ENCODE measurements at places on chromosomes 12 and 14.

GRCh38 chr12:113019025-113019424, 37.5 kb upstream of the DTX1 start:
- DNase-seq: no peak

DNA sequence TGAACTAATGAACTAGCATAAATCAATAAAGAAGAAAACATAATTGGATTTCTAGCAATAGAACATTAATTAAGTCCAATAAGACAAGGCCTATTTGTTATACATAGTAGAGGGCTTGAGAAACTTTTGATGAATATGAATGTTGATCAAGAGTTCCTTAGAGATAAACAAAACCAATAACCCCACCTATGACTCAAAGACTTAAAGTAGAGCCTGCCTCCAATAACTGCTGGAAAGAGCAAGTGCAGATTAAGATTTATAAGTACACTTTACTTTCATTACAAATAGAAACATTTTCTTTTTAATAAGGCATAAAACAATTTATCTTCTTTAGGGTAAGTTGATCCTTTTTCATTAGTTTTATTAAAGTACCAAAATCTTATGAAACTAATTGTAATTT, 185.7 kb downstream of the SRGAP1 start:
- no peak for DNase-seq

DNA sequence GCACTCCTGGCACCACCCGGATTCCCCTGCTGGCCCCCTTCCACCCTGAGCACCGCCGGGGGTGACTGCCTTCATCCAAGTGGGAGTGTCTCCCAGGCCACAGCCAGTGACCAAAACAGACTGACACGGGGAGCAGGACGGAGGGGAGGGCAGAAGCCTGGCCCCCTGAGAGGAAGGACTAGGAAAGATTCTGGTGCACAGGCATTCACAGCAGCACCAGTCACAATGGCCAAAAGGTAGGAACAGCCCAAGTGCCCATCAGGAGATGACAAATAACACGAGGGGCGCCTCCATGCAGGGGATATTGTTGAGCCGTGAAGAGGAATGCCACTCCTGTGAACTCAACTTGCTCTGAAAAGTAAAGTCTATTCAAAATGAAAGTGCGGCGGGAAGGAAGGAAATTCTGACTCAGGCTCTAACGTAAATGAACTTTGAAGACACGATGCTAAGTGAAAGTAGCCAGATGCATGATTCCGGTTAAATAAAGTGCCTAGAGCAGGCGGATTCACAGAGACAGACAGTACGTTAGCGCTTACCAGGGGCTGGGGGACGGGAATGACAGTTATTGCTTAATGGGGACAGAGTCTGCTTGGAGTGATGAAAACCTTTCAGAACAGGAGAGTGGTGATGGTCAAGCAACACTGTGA, 146.1 kb upstream of the NCOR2 start:
- no peak for DNase-seq

DNA sequence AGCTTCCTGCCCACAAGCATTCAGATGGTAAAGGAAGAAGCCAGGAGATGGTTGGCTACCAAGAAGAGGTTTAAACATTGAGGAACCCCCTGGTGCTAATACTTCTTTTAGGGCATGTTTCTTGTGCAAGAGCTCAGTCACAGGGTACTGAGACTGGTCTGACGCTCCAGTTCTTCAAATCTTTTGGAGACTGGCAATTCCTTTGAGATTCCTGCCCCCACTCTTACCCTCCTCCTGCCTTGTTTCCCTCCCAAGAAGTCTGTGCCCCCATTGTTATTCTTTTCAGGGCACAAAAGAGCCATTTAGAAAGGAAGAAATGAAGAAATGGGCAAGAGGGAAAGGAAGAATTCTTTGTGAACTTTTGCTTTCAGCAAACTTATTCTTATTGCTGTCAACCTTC, 11.8 kb downstream of the A2ML1 start:
- no peak for DNase-seq

DNA sequence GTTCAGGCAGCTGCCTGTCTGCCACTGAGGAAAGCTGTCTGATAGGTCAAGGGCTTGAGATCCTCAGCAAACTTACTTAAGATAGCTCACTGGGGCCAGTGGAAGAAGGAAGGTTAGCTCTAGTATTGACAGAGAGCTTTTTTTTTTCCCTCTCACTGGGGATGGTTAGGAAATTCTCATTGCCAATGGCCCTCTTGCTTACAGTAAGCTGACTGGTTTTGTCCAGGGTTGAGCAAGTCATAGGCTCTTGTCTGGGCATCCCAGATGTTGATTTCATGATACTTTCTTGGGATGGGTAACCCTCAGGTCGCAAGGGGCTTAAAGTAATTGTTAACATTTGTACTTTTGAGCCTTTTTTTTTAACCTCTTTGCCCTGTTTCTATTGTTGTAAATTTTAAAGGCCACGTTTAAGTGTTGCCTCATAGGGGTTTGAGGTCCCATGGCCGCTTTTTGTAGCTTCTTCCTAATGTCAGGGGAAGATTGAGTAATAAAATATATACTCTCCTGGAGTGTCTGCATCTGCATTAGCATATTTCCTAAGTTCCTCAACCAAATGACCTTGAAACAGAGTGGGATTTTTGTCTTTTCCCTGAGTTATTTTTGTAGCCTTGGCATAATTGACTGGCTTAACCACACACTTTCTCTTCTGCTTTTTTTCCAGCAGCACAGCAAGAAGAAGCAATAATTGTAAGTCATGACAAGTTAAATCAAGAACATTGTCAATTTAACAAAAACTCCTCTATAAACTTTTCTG, 716.0 kb downstream of the LRFN5 start:
- no peak for DNase-seq

All from breast epithelium (tissue), 4 donors.